Thoracic aorta (tissue), 2 donors: ENCODE measurements at places on chromosomes 11 and 22.

DNA sequence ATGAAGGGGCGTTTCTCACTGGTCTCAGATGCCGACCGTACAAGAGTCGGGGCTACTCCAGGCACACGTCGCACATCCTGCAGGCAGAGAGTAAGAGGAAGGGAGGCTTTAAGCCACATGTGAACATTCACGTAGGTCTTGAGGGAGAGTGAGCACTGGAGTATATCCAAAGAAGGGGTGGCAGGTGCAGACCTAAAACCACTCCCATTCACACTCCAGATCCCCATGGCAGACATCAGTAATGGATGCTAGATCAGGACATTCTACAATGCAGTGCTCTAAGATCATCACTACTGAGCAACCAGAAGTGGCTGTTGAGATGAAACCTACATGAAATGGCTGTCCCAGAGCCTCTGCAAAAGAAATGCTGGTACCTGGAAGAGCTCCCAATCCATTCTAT is 39.0 kb downstream of the WT1 start:
- no peaks in the 10 kb centered on the region for H3K27me3 ChIP-seq
- DNase-seq = no peak
- H3K27ac ChIP-seq = no peak overlapping the region
- no peaks in the 10 kb centered on the region for H3K36me3 ChIP-seq

- H3K27me3 ChIP-seq = no peaks in the 10 kb centered on the region
- H3K27ac ChIP-seq = no peak overlapping the region
- no peaks in the 10 kb centered on the region for H3K4me1 ChIP-seq
- DNase-seq = no peak
These were observed 3.0 kb upstream of the MUC2 start for GRCh38 chr11:1071571-1072115.

DNA sequence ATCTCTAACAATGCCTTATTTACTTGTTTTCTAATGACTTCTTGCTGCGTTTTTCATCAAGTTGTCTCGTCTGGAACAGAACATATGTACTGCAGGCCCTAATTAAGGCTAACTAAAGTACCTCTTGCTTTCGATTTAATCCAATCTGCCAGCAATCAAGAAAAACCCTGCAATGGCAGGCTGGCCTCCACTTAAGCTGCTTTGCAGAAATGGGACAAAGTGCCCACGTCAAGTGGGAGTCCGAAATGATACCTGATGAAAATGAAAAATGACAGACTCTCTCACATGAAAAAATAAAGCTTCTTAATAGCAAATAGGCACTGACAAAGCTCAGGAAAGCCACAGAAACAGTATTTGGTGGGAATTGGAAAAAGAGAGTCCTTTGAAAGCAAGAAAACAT is 1454.7 kb downstream of the FAM181B start:
- no peaks in the 10 kb centered on the region for H3K4me1 ChIP-seq
- no peak for DNase-seq
- H3K27me3 ChIP-seq = no peaks in the 10 kb centered on the region
- H3K36me3 ChIP-seq = no peaks in the 10 kb centered on the region

DNA sequence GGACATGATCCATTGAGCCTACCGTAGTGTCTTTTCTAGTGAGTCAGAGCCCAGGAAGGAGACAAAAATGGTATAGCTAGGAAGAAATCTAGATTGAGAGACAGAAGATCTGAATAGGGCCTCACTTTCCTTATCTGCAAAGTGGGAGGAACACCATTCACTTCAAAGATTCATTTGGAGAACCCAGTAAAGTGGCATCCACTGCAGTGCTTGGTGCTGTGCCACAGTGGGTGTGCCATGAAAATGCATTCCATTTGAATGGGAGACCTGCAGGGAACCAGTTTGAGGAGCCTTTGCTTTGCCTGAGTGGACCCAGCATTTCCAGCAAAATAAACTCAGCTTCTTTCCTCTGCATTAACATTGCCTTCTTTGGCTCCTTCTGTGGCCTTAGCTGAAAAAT is 470.5 kb upstream of the CADM1 start:
- DNase-seq = no peak
- no peak overlapping the region for H3K27ac ChIP-seq
- no peak overlapping the region for H3K4me3 ChIP-seq
- no peaks in the 10 kb centered on the region for H3K36me3 ChIP-seq
- no peaks in the 10 kb centered on the region for H3K27me3 ChIP-seq
- H3K4me1 ChIP-seq = no peaks in the 10 kb centered on the region

GRCh38 chr22:20238536-20238900 is 29.6 kb downstream of the RTN4R start:
- no peak overlapping the region for H3K27ac ChIP-seq
- H3K36me3 ChIP-seq = no peaks in the 10 kb centered on the region
- DNase-seq = no peak
- no peaks in the 10 kb centered on the region for H3K27me3 ChIP-seq

- H3K27ac ChIP-seq = peak overlapping the region; percentile 63
- no peak overlapping the region for H3K4me3 ChIP-seq
- no peaks in the 10 kb centered on the region for H3K4me1 ChIP-seq
- H3K27me3 ChIP-seq = no peaks in the 10 kb centered on the region
- no peaks in the 10 kb centered on the region for H3K36me3 ChIP-seq
These were observed 325.9 kb downstream of the MIAT start for GRCh38 chr22:26983311-26983710.

DNA sequence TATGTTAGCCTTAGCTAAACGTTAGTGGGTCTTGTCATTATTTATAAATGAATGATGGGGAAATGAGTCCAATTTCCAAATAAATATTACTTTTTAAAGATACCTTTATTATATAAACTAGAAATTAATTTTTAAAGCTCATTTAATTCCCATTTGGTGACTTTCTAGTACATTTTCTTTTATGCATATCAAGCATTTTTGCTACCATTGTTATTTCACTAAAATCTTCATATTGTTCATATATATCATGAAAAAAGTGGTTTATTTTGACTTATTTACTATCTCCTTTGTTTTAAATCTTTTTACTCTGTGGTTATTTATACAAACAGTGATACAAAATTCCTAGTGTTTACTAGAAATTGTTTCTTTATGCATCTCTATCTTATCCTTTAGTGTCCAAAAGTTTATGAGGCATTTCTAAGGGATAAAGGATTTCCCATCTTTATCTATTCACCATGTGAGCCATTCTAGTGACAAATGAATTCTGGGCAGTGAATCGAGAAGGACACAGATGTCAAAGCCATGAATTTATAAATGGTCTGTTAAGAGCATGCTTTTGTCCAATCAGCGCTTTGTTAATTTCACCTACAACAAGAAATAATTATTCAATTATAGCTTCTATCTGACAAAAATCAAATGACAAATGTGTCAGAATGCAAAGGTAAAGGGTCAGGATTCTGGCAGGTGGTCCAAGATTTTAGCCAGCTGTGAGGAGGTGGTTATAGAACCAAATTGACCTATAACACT is 70.6 kb downstream of the PRMT3 start:
- H3K27me3 ChIP-seq = no peaks in the 10 kb centered on the region
- no peak overlapping the region for H3K27ac ChIP-seq
- no peak overlapping the region for H3K4me3 ChIP-seq
- no peaks in the 10 kb centered on the region for H3K4me1 ChIP-seq

DNA sequence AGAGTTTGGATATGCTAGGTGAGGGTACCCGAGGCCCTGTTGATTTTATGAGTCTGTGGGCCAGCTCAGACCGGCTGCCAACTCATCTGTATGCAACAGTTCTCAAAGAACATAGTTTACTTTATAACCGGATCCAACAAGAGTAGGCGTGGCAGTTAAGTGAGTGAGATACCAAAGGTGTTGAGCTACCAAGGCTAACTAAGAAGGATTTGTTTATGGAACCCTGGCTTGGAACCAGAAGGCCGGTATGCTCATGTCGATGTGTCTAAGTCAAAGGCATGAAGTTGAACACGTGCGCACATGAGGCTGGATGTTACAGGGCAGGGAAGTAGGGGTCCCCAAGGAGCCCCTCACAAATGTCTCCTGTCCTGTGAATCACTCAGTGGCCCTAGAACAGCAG is at the start of gene KCNJ1:
KCNJ1 (minus strand) TSS at position 20 of the 400 bp plus-strand sequence. CDS start 27,053 bp downstream, outside the sequence.
- H3K36me3 ChIP-seq = no peaks in the 10 kb centered on the region
- no peak within 1 kb of the TSS for H3K27ac ChIP-seq
- H3K4me3 ChIP-seq = no peak within 1 kb of the TSS
- no peak for DNase-seq
- no peaks in the 10 kb centered on the region for H3K27me3 ChIP-seq
- H3K4me1 ChIP-seq = no peaks in the 10 kb centered on the region

DNA sequence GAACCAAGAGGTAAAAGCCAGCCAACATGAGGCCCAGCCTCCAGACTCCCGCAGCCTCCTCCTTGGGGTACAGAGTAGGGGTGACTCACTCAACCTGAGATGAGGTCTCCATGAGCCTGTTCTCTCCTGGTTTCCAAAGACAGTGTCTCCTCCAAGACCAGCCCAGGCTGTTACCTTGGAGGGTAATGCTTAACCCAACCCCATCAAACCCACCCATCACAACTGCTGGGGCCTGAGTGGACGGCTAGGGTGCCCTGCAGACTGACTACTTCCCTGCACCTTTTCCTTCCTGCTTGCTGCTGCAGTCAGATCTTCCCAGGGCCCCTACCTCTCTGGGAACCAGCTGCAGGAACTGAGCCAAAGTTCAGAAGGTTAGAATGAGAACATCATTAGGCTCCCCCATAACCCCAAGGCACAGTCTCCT is 5.1 kb upstream of the NOL12 start:
- H3K4me1 ChIP-seq = peaks cover 9% of the 10 kb centered on the region
- peak overlapping the region; percentile 6 for H3K27ac ChIP-seq
- no peak for DNase-seq
- no peaks in the 10 kb centered on the region for H3K27me3 ChIP-seq

DNA sequence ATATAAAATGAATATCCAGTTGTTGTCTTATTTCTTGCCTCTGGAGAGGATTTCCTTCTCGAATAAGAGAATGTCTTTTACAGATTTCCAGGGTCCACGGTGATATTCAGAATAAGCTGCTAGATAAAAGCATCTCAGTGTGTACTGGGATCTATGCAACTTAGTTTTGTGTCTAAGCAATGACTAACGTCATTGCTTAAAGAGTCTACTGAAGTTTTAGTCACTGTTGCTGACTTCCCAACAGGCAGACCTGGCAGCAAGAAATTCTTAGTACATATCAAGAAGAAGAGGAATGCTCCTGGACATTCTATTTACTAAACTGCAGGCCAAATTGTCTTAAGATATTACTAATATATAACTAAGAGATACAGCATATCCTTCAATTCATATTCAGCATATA is 70.3 kb downstream of the SOX6 start:
- no peak overlapping the region for H3K27ac ChIP-seq
- H3K4me1 ChIP-seq = no peaks in the 10 kb centered on the region
- no peaks in the 10 kb centered on the region for H3K36me3 ChIP-seq
- no peak overlapping the region for H3K4me3 ChIP-seq
- H3K27me3 ChIP-seq = no peaks in the 10 kb centered on the region

DNA sequence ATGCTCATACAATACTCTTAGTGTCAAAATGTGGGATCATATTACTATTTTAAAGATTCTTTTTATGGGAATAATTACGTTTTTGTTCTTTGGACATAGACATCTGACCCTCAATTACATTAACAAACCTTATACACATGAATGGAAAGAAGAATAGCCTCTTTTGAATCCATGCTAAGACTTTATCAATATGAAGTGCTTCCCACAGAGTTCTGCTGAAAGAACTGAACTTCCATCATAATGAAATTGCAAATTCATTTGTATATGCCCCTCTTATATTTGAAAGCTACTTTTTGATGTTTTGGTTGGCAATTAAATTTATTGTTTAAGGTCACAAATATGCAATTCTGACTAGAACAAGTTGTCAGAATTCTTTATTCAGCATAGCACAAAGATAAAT is 254.9 kb downstream of the TMEM135 start:
- DNase-seq = no peak
- H3K27ac ChIP-seq = no peak overlapping the region
- no peaks in the 10 kb centered on the region for H3K27me3 ChIP-seq
- no peaks in the 10 kb centered on the region for H3K4me1 ChIP-seq
- no peak overlapping the region for H3K4me3 ChIP-seq

DNA sequence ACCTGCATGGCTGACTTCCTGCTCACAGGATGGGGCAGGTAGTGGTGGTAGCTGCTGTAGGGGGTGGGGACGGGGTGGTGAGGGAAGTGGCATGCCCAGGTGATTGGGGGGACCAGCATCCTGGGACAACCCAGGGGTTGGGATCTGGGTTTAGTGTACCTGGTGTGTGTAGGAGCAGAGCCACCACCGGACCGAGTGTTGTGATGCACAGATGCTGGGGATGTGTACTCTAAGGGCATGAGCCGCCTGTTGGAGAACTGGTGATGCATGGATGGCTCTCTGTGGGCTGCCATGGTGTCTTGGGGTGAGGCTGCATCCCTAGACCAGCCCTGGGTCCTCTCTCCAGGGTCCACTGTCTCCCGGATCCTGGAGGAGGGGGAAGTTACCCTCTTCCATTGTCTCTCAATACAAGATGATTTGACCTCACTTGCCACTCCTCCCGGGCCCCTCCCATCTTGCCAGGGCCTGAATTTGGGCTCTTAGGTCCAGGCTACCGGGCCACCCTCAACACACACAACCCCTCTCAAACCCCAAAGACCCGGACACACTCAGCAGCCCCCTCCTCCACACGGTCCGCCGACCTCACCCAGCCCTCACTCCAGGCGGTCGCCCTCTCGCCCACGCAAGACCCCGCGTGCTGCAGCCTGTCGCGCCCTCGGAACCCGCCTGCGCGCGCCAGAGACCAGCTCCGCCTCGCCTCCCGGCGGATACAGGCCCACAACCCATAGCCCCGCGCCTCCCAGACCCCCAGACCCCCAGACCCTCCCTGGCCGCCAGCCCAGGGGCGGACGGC is 619 bp downstream of the LRRC75B start:
- H3K36me3 ChIP-seq = peaks cover 10% of the 10 kb centered on the region
- H3K27ac ChIP-seq = peak overlapping the region; percentile 82
- DNase-seq = no peak
- H3K4me3 ChIP-seq = peak overlapping the region; percentile 75
- H3K27me3 ChIP-seq = no peaks in the 10 kb centered on the region
- no peaks in the 10 kb centered on the region for H3K4me1 ChIP-seq

GRCh38 chr11:119055901-119056300 is 1.1 kb downstream of the HYOU1 start:
- H3K4me3 ChIP-seq = peak overlapping the region; percentile 81
- no peak overlapping the region for H3K27ac ChIP-seq
- H3K36me3 ChIP-seq = peaks cover 25% of the 10 kb centered on the region
- H3K4me1 ChIP-seq = peaks cover 23% of the 10 kb centered on the region

- peaks cover 3% of the 10 kb centered on the region for H3K4me1 ChIP-seq
- H3K27me3 ChIP-seq = no peaks in the 10 kb centered on the region
- no peak overlapping the region for H3K27ac ChIP-seq
- H3K4me3 ChIP-seq = no peak overlapping the region
- DNase-seq = no peak
These were observed 97.2 kb upstream of the FIBIN start for GRCh38 chr11:26896719-26897118.

DNA sequence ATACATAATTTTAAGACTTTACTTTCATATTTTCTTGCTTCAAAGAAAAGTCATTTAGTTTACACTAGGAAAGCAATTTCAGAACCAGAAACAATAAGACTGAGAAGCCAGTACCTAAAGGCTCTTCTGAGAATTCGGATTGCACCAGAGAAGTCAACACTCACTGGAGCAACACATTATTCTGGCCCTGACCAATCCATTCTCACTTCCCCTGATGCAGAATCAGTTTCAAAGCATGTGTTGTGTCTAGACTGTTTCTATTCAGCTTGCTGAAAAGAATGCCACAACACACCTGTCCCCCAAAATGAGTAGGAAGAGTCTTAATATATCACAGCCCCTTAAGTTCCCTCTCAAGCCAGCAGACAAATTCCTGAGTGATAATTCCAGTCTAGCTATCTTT is 1074.3 kb upstream of the TENM4 start:
- no peaks in the 10 kb centered on the region for H3K4me1 ChIP-seq
- DNase-seq = no peak
- H3K36me3 ChIP-seq = no peaks in the 10 kb centered on the region
- H3K27ac ChIP-seq = no peak overlapping the region
